ENCODE measurements at places on chromosomes 1 and 21.

DNA sequence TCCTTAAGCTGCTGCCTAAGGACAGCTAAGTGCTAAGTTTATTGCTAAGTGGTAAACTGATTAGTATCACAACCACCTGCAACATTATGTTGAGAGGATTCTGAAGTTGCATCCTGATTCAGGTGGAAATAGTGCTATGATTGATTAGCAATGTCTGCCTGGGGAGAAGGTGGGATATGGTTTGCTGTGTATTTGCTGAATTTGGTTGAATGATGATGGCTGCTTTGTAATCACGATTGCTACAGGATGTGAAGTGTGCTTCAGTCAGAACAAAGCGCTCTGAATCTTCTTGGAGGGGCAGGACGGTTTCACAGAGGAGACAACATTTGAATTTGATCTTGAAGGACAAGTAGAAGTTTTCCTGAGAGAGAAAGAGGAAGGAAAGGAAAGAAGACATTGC, 226.0 kb downstream of the ST6GALNAC3 start:
- DNase-seq, result no peak

- DNase-seq, result peak; percentile 70
Observed at GRCh38 chr1:10528066-10529014, 53.6 kb downstream of the PEX14 start.

DNA sequence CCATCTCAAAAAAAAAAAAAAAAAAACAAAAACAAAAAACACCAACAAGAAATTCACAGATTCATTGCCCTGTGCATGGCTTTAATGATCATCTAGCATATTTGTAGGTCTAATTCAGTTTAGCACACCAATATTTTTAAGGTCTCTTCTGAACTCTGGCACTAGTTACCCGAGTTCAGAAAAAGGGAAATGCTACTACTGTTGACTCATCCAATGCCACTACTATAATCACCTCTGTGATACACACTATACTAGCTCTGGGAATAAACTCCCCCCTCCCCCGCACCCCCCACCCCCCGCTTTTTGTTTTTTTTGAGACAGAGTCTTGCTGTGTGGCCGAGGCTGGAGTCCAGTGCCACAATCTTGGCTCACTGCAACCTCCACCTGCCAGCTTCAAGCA, 55.6 kb downstream of the FBXO42 start:
- DNase-seq, result no peak

- DNase-seq, result no peak
Observed at GRCh38 chr1:54869173-54869851, 17.7 kb downstream of the DHCR24 start.

DNA sequence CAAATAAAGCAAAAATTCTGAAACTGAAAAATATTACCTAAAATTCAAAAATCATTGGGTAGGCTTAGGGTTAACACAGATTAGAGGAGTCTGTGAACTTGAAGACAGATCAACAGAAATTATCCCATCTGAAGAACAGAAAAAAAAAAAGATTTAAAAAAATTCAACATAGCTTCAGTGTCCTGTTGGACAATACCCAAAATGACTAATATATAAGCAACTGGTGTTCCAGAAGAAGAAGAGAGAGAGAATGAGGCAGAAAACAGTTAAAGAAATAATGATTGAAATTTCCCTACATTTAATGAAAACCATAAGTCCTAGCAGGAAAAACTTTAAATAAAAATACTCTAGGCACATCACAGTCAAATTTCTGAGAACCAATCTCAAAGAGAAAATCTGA, 31.5 kb downstream of the TMCO1 start:
- no peak for DNase-seq

GRCh38 chr1:162117039-162117774, 47.7 kb downstream of the NOS1AP start:
- no peak for DNase-seq

DNA sequence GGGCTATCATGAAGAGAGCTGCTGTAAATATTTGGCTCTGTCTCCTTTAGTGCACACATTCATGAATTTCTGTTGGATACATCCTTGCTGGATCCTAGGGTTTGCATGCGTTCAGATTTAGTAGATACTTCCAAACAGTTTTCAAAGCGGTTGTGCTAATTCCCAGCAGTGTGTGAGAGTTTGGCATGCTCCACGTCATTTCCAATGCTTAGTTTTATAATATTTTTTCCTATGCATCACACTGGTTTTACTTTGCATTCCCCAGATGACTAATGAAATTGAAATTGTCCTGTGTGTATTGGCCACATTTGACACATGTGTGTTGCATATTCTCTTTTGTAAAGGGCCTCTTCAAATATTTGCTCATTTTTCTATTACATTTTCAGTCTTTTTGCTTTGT, 18.5 kb upstream of the AADACL3 start:
- no peak for DNase-seq

DNA sequence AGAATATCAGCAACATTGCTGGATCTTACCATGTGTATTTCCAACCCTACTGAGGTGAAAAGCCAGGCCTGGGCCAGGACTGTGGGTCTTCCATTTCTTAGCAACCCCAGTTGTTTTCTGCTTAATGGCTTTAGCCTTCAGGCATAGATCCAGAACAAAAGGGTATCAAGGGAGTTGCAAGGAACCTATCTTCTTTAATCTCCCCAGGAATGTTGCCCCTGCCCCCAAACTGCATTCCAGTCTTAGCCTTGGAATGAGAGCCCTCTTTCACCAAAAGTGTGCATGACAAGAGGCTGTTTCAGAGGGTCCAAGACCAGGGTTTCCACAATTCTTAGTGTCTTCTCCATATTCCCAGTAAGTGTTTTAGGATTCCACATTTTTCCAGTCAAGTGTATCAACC, 87.9 kb upstream of the SOX13 start:
- no peak for DNase-seq
